ENCODE measurements at places on chromosomes 1 and 21.
A peak's percentile ranks its signal among the peaks of the same experiment; 100 is the strongest.

GRCh38 chr1:25477448-25478034, 46.8 kb downstream of the MACO1 start:
- no peak for DNase-seq

DNA sequence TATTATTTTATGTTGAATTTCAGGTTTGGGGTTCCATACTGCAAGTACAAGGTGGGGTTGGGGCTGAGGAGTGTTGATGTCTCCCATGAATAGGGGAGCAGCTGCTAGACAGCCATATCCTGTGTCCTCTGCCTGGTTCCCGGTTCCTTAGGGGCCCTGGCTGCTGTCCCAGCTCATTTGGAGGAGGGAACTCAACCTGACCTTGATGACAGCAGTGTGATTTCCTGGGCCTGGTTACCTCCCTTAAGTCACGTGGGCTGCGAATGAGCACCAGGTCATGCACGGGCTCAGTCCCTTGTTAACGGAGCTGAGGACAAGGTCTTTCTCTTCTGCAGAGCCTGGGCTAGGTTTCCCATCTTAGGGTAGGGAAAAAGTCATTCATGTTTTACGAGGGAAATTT, 85.1 kb downstream of the MTR start:
- DNase-seq, result no peak

DNA sequence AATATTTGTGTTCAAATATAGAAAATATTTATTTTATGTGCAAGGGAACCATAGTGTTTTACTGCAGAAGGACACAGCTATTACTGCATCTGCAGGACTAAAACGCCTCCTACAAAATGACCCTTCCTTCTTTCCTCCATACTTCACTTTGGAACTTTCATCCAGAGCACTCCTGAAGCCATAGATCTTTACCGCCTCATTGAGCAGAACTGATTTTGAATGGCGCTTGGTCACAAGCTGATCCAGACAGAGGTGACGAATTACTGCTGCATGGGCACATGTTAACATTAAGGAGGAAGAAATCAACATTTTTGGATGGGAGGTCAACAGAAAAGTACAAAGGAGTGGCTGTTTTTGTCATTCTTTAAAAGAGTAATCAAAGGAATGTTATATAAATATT, 931.6 kb downstream of the NCAM2 start:
- DNase-seq, result no peak

DNA sequence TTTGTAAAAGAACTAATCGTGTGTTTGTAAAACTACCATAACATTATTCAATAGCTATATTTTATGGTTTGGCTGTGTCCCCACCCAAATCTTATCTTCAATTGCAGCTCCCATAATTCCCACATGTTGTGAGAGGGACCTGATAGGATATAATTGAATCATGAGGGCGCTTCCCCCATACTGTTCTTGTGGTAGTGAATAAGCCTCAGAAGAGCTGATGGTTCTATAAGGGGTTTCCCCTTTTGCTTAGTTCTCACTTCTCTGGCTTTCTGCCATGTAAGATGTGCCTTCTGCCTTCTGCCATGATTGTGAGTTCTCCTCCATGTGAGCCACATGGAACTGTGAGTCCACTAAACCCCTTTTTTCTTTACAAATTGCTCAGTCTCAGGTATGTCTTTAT, 1372.3 kb downstream of the AMY1C start:
- DNase-seq, result no peak

DNA sequence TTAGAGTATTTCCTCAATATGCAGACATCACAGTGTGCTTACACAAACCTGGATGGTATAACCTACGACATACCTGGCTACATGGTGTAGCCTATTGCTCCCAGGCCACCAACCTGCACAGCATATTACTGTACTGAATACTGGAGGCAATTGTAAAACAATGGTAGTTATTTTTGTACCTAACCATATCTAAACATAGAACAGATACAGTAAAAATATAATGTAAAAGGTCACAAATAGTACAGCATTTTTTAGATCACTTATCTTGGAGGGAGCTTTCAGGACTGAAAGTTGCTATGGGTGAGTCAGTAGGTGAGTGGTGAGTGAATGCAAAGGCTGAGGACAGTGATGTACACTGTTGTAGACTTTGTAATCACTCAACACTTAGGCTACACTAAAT, 492.3 kb downstream of the MRPL39 start:
- no peak for DNase-seq

DNA sequence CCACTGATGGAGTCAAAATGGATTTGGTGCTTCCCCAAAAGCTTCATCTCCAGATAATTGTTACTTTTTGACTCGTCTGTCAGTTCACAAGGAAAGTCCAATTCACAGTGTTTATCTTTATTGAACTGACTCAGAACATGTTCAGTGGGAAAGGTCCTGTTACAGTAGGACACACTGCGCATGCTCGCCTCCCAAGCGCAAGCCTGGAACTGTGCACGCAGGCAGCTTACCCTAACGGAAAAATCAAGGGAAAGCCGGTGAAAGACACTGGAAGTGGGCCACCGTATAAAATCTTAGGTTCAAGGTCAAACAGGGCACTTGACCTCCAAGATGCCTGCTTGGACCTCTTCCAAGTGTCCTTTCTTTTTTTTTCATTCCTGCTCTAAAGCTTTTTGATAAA, 174.6 kb downstream of the USP25 start:
- no peak for DNase-seq

- DNase-seq, result no peak
Measured at GRCh38 chr1:115783311-115783710, 14.8 kb upstream of the CASQ2 start.

- no peak for DNase-seq
Measured at GRCh38 chr1:86227026-86227425, 70.5 kb upstream of the COL24A1 start.

- DNase-seq, result no peak
Measured at GRCh38 chr1:221908573-221908972, 166.7 kb upstream of the DUSP10 start.

DNA sequence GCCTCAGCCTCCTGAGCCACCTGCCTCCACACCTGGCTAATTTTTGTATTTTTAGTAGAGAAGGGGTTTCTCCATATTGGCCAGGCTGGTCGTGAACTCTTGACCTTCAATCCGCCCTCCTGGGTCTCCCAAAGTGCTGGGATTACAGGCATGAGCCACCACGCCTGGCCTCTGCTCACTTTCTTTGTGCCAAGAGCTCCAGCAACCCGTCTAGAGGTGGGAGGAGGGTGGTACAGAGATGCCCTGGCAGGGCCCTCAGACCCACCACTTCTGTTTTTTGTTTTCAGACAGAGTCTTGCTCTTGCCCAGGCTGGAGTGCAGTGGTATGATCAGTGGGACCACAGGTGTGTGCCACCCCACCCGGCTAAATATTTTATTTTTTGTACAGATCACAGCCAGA, 6.9 kb upstream of the SYNC start:
- DNase-seq, result no peak

GRCh38 chr1:107830526-107830925, 134.5 kb downstream of the VAV3 start:
- DNase-seq, result no peak

- DNase-seq, result peak; percentile 46
Measured at GRCh38 chr1:44405798-44406736, 1.0 kb downstream of the RNF220 start.

GRCh38 chr1:234611225-234611846, 1.4 kb upstream of the IRF2BP2 start:
- no peak for DNase-seq

DNA sequence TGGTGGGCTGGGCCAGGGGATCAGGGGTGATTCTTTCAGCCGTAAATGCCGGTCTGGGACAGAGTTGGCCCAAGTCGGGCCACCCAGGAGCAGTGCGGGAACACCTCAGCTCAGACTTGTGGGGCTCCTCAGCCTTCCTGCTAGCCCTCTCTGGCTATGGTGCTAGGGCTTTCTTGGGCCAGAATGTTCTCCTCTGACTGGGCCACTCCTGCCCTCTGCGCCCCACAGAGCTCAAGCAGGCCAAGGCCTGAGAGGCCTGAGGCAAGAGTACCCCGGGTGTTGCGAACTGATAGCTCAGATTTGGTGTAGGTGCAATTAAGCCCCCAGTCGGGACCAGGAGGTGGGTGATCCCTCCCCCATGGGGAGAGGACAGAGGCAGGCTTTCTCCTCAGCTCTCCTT, 51.8 kb downstream of the LGR6 start:
- DNase-seq, result no peak

GRCh38 chr1:33348194-33348593, 27.3 kb upstream of the A3GALT2 start:
- no peak for DNase-seq
